T-helper 22 cell (primary cell): ENCODE measurements at places on chromosomes 7 and 10.

DNA sequence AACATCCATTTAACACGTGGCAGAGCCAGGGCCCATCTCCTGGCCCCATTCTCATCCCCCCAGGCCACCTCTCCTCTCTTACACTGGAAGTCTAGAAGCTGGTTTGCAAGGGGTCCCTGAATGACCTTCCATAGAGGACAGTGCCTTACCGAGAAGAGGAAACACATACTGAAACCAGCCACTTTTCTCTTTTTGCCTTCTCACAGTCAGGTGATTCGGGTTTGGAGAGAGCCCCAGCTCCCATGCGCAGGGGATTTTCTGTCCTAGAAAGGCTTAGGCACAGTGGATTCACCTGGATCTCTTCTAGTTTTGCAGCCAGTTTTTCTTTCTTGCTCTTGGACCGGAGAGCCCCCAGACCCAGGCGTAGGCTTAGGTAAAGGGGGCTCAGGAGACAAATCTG is 334.1 kb upstream of the C7orf33 start:
- no peak for DNase-seq

GRCh38 chr7:38757931-38758330 is 126.8 kb upstream of the AMPH start:
- DNase-seq = no peak

DNA sequence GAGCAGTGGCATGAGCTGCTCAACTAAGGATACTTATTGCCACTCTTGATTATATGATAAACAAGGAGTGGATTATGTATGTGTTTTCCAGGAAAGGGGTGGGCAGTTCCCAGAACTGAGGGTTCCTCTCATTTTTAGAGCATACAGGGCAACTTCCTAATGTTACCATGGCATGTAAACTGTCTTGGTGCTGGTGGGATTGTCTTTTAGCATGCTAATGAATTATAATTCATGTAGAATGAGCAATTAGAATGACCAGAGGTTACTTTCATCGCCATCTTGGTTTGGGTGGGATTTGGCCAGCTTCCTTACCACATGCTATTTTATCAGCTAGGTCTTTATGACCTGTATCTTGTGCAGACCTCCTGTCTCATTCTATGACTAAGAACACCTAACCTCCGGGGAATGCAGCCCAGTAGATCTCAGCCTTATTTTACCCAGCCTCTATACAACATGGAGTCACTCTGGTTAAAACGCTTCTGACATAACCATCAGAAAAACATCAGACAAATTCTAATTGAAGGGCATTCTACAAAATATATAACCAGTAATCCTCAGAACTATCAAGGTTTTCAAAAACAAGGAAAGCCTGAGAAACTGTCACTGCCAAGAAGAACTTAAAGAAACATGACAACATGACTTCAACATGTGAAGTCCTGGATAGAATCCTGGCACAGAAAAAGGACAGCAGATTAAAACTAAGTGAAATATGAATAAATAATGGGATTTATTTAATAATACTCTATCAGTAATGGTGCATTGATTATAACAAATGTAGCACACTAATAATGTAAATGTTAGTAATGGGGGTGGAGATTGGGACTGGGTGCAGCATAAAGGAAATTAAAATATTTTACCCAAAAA is 365.0 kb downstream of the SEMA3D start:
- no peak for DNase-seq

DNA sequence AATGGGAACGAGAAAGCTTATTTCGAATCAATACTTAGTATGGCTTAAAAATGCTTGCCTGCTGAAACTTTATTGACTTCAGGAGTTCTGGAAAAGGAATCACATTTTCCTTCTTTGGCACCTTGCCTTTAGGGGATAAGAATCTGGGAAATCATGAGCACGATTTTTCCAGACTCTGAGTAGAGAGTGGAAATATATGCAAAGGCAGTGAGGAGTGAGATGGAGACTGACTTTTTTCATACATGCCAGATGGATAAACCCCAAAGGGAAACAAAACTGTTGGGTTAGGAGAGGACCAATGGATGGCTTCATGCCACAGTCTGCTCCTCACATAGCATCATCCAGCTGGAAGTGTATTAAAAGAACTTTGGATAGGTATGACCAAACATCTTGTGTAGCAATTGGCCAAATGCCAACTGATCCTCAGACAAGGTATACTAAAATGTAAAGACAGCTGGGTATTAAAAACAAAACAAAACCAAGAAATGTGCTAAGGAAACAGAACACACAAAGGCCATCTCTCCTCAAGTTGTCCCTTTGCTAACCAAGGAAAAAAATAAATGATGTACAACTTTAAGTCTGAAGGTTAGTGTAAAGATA is 1.7 kb downstream of the COL28A1 start:
- DNase-seq = no peak

DNA sequence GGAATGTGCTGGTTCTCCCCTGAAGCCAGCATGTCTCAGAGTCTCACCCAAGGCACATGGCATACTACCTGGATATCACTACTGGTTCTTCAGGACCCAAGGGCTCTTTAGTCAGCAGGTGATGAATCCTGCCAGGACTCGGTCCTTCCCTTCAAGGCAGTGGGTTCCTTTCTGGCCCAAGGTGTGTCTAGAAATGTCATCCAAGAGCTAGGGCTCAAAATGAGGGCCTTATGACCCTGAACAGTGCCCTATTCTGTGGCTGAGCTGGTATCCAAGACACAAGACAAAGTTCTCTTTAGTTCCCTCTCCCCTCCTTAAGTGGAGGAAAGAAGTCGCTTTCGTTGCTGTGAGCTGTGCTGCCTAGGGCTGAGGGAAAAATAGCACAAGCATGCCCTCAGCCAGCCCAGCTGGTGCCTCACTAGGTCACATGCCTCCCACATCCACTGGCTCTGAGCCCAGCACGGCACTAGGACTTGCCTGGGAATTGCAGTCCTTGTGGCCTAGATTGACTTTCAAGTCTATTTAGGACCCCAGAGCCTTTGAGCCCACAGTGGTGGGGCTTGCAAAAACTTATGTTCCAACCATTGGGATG is 106.0 kb downstream of the BMS1 start:
- DNase-seq = no peak

GRCh38 chr7:20188567-20188966 is 28.6 kb downstream of the MACC1 start:
- no peak for DNase-seq

DNA sequence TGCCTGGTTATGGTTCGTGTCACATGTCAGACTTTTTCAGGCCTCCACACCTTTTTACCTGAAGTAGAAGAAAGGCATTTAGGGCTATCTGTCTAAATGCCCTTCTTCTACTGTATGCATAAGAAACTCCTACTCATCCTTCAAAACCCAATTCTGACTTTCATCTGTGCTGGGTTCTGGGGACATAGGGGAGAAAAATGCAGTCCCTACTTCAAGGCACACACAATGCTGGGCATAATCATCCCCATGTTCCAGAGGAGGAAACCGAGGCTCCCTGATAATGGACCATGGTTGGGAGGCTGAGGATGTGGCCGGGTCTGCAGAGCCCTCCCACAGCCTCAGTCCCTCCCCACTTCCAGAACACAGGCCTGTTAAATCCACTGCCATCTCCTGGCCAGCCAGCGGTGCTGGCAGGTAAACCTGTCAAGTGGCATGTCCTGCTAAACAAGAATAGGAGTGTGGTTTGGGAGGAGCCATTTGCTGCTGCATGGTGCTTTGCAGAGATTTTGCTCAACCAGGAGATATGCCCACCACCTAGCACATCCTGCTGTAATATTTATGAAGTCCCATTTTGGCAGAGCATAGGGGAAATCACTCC is 32.0 kb downstream of the GRID1 start:
- DNase-seq = no peak

- no peak for DNase-seq
Observed at GRCh38 chr10:59649606-59650346, 59.9 kb downstream of the SLC16A9 start.

DNA sequence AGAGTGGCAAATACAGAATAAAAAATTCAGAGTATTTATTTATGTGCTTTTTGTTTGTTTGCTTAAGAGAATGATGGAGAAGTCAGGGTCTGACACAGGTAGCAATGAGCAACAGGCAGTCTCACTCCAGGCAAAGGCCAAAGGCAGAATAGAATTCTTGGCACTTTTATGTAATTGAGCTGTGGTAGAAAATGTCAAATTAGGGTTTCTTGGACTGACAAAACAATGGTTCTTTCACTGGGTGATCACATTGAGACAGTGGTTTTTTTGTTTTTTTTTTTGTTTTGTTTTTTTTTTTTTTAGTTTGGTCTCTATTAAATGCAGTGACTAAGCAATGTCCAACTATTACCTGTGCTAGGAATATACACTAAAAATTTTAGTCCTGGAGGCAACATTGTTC is 27.4 kb downstream of the POM121L12 start:
- DNase-seq = no peak

GRCh38 chr10:132446661-132447445 is 49.9 kb downstream of the PWWP2B start:
- peak; percentile 42 for DNase-seq

DNA sequence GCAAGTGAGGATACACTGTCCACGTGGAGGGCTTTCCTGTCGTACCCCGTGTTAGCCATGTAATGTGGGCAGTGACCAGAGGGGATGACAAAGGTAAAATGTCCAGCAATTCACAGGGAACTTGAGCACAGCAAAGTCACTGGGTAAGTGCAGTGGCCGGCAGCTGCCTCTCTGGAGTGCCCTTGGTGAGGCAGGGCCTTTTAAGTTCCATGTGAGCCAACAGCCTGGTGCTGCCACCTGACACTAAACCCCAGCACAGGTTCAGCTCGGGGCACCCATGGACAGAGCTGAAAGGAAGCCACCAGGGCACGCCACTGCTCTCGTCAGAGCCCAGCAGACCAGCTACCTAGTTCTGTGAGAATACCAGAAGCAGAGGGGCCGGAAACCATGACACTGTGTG is 168.3 kb downstream of the PRKAG2 start:
- no peak for DNase-seq

DNA sequence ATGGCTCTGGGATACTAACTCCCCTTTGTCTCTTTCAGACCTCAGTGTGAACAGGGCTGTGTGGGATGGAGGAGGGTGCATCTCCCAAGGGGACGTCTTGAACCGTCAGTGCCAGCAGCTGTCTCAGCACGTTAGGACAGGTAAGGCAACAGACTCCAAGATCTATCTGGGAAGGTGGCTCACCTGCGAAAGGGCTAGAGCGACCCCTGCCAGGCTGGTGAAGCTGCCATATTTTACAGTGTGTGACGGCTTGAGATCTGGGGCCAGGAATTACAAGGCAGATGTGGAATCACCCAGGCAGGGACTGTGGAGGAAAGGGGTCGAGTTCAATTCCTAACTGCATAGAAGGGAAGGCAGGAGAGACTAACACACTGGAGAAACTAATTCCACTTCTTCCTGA is 11.2 kb downstream of the MUC17 start:
- no peak for DNase-seq

GRCh38 chr10:119668461-119668860 is 17.3 kb downstream of the BAG3 start:
- no peak for DNase-seq

GRCh38 chr10:127259347-127259746 is 63.0 kb upstream of the INSYN2A start:
- DNase-seq = no peak

- no peak for DNase-seq
Observed at GRCh38 chr7:47677664-47678063, 95.8 kb upstream of the TNS3 start.
